ENCODE measurements at places on chromosomes 5 and 9.

DNA sequence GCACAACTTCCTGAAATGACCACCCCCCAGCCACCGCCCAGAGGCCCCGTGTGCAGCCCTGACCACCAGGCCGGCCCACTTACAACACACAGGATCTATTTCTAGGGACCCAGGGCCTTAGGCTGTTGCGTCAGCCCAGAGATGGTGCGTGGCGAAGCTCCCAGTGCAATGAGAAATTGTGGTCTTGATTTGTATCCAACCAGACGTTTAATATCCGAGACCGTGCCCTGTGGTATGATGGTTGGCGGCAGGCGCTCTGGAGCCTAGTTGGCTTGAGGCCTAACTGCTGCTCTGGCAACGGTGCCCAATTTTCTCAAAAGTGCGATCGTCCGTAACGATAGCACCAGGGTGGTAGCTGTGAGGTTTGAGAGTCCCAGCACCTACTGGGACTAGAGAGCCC, 32.6 kb upstream of the SLC6A19 start:
- no peak for DNase-seq

DNA sequence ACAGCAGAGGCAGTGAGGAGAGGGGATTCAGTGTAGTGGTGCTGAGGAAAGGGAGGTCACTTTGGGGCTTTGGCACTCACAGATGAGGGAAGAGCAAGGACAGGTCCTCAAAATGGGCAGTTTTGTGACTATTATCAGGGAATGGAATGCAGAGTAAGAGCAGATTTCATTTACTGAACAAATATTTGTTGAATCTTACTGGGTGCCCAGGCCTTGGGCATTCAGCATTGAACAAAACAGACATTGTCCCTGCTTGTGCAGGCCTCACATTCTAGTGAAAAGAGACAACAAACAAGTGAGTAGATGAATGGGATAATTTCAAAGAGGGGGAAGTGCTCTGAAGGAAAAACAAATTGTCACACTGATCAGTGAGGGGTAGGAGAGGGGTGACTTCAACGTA, 404.1 kb downstream of the DMRT2 start:
- no peak for DNase-seq

DNA sequence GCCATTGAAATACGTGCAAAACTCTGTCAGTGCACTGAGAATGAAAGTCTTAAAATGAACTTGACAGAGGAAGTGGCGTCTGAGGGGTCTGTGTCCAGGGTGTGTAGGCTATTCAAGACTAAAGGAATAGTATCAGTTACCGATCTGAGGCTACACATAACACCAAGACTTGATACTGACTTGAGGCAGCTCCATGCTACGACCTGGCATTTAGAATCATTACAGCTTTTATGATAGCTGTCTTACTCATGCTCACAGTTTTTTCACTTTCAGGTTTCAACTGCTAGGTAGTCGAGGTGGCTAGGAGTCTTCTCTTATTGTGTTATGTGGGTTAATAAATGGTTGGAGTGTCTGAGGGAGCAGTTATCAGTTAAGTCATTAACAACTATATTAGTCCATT, 92.8 kb upstream of the SLCO6A1 start:
- no peak for DNase-seq

GRCh38 chr5:139027150-139027549, 152.0 kb upstream of the LRRTM2 start:
- no peak for DNase-seq

- DNase-seq = no peak
These were observed 445.9 kb downstream of the CHSY3 start for GRCh38 chr5:130350131-130350530.

DNA sequence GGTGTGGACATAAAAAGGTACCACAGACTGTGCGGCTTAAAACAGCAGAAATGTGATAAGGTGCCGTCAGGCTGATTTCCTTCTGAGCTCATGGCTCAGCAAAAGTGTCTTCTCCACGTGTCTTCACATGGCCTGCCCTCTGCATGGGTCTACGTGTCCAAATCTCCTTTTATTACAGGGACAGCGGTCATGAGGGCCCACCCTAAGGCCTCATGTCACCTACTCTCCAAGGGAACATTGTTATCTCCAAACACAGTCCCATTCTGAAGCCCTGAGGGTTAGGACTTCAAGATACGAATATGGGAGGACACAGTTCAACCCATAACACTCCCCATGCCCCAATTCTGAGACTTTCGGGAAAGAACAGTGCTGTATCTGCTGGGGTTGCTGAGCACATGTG, 35.2 kb downstream of the COL23A1 start:
- no peak for DNase-seq

DNA sequence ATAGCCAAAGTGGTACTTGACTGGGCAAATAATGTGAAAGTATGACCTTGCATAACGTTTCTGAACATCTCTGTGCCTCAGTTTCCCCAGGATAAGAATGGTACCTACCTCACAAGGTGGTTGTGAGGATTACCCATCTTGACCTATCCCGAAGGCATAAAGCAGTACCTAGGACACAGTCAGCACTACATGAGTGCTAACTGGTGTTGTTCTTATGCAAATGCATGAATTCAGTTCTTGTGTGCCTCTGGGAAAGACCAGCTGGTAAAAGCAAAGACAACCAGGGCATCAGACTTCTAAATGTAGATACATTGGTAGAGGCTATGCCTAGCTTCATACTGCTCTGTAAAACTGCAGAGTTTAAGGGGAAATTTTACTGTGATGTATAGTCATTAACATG, 21.8 kb upstream of the TMEM252 start:
- no peak for DNase-seq

- no peak for DNase-seq
These were observed 120.7 kb upstream of the APC start for GRCh38 chr5:112616812-112617547.

GRCh38 chr9:126452106-126452505, 125.5 kb downstream of the MVB12B start:
- no peak for DNase-seq
